ENCODE measurements at places on chromosomes 7 and 10. TPM values are rescaled to one million over a fixed set of nuclear protein-coding genes. Genes with fewer than 3 reads are reported as not detected.

The HYCC1 gene
- 52.3 TPM for total RNA-seq

The RAPGEF5 gene
- 1.4 TPM for total RNA-seq

The PTF1A gene
- total RNA-seq = not detected

The ZFYVE27 gene
- total RNA-seq = 37.9 TPM

The FOXP2 gene
- 0.54 TPM for total RNA-seq

The MMRN2 gene
- total RNA-seq = 1.0 TPM

The MSRB2 gene
- 10.7 TPM for total RNA-seq

All from Panc1 (cell line).